Dorsolateral prefrontal cortex (tissue), 122 donors: ENCODE measurements at places on chromosomes 2 and 18. TPM values are rescaled to one million over a fixed set of nuclear protein-coding genes. Genes with fewer than 3 reads are reported as not detected.

KIAA2012 gene
- total RNA-seq = 2.2 TPM

DNA sequence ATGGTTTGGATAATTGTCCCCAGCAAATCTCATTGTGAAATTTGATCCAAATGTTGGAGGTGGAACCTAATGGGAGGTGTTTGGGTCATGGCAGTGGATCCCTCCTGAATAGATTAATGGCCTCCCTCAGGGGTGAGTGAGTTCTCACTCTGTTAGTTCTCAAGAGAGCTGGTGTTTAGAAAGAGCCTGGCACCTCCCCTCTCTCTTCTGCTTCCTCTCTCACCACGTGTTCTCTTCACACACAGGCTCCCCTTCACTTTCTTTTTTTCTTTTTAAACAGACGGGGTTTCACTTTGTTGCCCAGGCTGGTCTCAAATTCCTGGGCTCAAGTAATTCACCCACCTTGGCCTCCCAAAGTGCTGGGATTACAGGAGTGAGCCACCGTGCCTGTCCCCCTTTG lies 111.6 kb upstream of the LTBP1 start:
- no peak for DNase-seq

CPS1 gene
- 15.7 TPM for total RNA-seq

DNA sequence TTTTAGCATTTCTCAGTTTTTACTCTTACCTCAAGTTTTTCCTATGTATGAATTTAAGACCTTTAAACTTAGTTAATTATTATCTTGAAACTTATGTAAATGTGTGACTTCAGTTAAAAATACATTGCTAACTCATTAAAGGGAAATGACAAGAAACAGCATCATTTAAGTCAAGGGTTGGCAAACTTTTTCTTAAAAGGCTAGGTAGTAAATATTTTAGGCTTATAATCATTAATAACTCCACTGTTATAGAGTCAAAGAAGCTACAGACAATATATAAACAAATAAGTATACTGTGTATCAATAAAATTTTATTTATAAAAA lies 259.7 kb upstream of the RBMS1 start:
- no peak for DNase-seq

DNA sequence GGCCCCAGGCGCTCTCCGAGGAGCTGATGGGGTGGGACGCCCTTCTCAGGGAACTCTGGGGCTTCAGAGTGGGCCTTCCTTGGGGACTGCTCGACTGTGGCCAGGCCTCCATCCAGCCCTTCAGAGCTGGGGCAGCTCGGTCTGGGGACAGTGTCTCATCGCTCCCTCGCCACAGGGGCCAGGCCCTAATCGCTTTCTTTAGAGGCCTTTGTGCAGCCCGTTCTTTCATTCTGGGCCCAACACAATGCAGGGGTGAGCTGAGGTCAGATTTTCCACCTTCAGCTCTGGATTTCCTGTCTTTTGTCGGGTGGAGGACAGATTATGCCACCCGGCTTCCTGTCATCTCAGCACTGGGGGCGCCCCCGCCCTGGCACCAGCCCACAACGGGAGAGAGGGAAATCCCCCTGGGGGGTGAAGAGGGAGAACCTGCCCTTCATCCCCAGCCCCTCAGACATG lies 25.2 kb downstream of the MYCN start:
- no peak for DNase-seq

FECH gene
- 34.3 TPM for total RNA-seq

- no peak for DNase-seq
Observed at GRCh38 chr2:172639823-172640222, 83.9 kb downstream of the PDK1 start.

DNA sequence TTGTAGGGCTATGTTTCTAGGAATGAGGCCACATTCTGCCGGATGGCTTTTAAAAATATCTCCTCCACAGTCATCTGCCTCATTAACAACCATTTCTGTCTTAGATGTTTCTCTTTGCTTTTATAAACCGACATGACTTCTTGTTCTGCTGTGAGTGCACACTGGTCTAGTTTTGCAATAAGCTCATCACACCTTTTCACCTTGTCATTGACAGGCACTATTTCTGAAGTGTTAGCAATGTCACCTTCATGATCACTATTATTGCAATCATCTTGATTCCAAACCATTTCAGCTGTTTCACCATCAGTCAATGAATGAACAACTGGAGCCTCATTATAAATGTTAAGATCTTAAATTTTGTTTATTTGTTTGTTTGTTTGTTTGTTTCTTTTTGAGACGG lies 523.7 kb upstream of the DSEL start:
- no peak for DNase-seq

TPGS2 gene
- total RNA-seq = 118 TPM

- peak; percentile 36 for DNase-seq
Observed at GRCh38 chr2:212959471-212960117, 191.8 kb downstream of the IKZF2 start.

GRCh38 chr2:218393750-218394290 lies 5.8 kb upstream of the CTDSP1 start:
- no peak for DNase-seq

GRCh38 chr2:16478434-16479210 lies 187.0 kb downstream of the CYRIA start:
- DNase-seq = no peak

GRCh38 chr18:80035997-80036396 lies 1.8 kb downstream of the RBFA start:
- DNase-seq = no peak

ETAA1 gene
- 9.8 TPM for total RNA-seq

GPBAR1 gene
- 0.74 TPM for total RNA-seq

PCARE gene
- total RNA-seq = 0.28 TPM

DNA sequence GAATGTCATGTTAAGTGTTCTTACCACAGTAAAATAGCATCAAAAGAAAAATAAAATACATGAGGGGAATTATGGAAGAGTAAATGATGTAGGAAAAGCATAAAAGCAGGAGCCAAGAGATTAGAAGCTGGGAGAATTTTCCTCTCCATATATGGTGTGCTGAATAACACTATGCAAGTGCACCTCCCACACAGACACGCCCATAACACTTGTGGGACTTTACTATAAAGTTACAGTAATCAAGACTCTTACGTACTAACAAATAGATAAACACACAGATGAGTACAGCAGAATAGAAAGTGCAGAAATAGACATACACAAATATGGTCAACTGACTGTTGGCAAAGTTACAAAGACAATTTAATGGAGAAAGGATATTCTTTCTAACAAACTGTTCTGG lies 16.0 kb upstream of the SPHKAP start:
- DNase-seq = no peak

MERTK gene
- total RNA-seq = 22.8 TPM

SMYD1 gene
- 1.2 TPM for total RNA-seq

GRCh38 chr2:36287363-36288275 lies 68.0 kb upstream of the CRIM1 start:
- no peak for DNase-seq

DNA sequence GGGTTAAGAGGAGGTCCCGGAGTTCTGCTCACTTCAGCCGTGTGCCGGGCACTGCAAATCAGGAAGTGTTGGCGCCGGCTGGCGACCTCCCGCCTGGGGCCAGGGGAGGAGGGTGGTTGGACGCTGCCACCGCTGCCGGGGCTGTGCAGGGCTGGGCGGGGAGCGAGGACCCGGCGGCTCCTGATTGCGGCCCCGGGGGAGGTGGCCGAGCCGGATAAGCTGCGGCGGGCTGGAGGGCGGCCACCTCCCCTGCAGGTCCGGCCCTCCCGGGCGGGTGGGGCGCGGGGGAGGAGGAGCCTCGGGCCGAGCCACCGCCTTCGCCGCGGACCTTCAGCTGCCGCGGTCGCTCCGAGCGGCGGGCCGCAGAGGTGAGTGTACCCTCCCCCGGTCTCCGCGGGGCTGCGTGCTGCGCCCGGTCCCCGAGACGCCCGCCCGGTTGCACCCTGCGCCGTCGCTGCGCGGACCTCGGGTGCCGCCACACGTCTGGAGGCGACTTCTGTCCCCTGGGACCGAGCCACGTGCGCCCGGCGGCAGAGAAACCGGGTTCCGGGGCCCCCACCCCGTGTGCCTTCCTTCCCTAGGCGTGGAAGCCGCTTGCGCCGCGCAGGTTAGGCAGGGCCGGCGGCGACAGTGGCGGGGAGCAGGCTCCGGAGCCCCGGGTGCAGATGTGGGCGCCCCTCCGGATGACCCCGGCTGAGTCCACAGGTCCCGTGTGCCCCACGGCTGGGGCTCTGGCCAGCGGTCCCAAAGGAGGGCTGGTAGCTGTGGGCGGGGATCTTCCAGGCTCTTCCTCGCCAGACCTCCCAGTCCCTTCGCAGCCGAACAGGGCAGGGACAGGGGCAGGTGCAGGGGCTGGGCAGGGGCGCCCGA lies at the start of gene STEAP3:
Gene STEAP3 (plus strand): TSS at position 314 of the 870 bp plus-strand sequence. CDS start 7,179 bp downstream, outside the sequence.
- no peak for DNase-seq

GRCh38 chr18:46623541-46623940 lies 33.5 kb downstream of the LOXHD1 start:
- peak; percentile 77 for DNase-seq
